Stimulated activated CD4-positive, alpha-beta T cell treated with anti-CD3 and anti-CD28 coated beads, Interleukin-4, amount 100 ng/mL, for 4 hours (primary cell): ENCODE measurements at places on chromosomes 5 and 9.

- DNase-seq: no peak
Measured at GRCh38 chr5:118981783-118982182, 6.6 kb downstream of the DTWD2 start.

DNA sequence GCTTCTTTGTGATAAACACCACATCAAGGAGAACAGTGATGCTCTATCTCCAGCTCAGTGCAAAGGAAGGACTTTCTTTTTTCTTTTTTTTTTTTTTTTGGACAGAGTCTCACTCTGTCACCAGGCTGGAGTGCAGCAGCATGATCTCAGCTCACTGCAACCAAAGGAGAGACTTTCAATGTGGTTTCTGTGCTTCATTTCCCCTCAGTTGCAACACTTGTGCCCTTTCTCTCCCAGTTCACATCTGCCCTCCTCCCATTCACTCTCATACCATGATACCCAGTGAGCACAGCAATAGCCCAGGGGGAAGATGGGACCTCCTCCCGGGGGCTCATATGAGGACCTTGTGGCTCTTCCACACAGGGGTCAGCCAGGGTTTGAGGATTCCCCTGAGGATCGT is 110.0 kb downstream of the MTRR start:
- no peak for DNase-seq

DNA sequence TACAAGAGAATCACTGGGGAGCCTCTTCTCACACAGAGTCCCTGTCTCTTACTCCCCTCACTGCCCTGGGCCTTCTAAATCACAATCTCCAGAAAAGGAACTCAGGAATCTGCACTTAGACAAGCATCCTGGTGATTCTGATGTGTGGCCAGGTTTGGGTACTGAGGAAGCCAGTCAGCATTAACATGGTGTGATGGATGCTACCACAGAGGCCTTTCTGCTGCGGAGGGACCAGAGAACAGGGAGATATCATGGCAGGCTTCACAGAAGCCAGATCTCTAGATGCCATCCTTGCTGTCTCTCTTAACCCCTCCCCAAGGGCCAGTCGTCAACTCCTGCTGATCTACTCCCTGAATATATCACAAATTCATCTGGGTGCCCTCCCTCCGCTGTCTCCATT is 1.6 kb downstream of the ANKS6 start:
- DNase-seq: no peak

- no peak for DNase-seq
Measured at GRCh38 chr5:14054965-14055963, 87.9 kb upstream of the TRIO start.

GRCh38 chr9:27181381-27181780 is 72.4 kb downstream of the TEK start:
- DNase-seq: no peak

GRCh38 chr5:56356836-56357160 is 123.7 kb upstream of the ANKRD55 start:
- no peak for DNase-seq

GRCh38 chr5:78483809-78484521 is 123.5 kb downstream of the SCAMP1 start:
- no peak for DNase-seq

DNA sequence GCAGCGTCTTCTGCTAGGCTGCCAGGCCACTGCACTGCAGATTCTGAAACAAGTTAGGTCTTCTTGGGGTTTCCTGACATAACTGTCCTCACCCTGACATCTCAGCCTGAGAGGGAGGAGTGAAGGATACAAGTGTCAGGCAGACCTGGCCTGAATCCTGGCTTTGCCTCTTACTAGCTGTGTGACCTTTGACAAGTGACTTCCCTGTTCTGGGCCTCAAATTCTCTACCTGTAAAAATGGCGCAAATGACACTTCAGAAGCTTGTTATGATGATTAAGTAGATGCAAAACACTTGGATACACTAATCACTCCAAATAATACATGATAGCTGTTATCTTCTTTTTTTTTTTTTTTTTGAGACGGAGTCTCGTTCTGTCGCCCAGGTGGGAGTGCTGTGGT is 119.2 kb upstream of the BOD1 start:
- no peak for DNase-seq

DNA sequence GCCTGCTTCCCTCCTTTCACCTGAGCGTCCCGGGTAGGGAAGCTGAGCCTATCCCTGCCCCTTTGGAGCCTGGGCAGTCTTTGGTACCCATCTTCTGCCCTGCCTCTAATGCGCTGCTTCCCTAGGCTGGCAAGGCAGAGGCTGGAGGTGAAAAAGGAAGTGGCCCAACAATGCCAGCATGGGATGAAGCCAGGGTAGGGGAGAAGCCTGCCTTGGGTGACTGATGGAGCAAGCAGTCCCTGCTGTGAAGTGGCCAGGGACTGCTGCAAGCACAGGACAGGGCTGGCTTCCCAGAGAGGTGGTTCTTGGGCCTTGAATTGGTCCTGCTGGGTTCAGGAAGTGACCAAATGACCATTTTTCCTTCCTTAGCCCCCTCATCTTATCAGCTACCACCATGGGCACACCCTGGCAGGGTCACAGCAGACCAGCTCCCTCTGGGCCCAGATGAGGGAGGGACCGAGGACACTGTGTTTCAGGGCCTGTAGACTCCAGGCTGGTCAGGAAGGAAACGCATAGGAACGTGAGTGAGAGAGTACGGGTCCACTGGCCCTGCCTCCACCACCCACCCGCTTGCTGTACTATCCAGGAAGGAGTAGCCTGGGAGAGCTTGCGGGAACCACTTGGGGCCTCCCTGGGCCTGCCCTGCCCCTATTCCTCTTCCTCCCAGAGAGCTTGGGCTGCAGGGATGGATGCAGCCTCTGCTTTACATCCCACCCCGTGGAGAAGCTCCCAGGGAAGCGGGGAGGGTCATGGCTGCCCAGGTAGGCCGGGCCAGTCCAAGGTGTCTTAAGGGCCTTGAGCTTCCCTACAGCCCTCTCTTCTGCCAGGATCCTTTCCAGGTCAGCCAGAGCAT is 102.6 kb downstream of the DAB2IP start:
- no peak for DNase-seq

- DNase-seq: no peak
Measured at GRCh38 chr5:141940695-141941271, 17.1 kb downstream of the DELE1 start.

GRCh38 chr9:131436376-131436775 is 42.5 kb downstream of the PRRC2B start:
- no peak for DNase-seq

DNA sequence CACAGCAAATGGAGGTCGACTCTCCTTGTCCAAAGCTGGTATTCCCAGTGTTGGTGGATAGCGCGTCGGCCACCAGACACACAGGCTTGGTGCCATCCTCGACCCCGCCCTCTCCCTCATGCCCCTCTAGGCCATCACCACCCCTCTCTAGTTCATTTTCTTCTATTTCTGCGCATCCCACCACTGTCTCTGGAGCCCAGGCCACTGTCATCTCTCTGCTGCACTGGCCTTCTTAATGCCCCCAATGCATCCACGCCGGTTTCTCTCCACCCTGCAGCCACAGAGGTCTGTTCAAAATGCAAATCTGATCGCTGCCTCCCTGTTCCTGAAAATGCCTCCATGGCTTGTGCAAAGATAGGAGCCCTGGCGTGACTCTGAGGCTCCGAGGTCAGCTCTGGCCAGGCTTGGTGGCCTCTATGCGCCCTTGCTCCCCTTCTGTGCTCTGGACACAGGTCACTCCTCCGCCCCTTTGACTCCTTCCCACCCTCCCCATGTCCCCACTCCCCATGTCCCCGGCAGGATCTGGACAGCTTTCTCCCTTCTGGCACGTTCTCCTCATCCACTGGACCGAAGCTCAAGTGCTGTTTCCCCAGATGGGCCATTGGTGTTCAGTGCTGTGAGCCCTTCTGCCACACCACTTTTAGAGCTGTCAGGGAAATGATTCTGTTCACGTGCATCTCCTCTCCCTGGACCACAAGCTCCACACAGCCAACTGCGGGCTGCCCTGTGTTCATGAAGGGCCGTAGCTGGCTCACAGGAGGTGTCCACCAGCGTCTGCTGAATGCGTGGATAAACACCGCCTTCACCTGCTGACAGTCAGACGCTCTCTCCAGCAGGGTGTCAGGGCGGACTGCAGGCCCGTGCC is 59.5 kb upstream of the RNF130 start:
- DNase-seq: no peak

DNA sequence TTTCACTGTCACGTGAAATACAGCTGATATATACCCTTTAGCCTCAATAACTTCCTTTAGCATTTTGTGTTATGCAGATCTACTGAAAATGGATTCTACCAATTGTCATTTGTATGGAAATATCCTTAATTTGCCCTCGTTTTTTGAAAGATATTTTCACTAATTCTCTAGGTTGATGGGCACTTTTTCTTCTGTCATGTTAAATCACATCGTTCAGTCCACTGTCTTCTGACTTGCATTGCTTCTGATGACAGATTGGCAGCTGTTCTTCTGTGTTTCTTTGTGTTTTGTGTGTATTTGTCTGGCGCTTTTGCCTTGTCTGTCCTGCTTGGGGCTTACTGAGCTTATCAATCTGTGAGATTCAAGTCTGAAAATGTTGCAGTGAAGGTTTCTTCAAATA is 9.7 kb upstream of the CLPTM1L start:
- DNase-seq: no peak

GRCh38 chr9:127980060-127980705 is 606 bp downstream of the EEIG1 start:
- no peak for DNase-seq

- DNase-seq: no peak
Measured at GRCh38 chr9:405341-405740, 190.7 kb downstream of the DOCK8 start.

GRCh38 chr5:26419987-26420386 is 618.4 kb downstream of the CDH9 start:
- DNase-seq: no peak

DNA sequence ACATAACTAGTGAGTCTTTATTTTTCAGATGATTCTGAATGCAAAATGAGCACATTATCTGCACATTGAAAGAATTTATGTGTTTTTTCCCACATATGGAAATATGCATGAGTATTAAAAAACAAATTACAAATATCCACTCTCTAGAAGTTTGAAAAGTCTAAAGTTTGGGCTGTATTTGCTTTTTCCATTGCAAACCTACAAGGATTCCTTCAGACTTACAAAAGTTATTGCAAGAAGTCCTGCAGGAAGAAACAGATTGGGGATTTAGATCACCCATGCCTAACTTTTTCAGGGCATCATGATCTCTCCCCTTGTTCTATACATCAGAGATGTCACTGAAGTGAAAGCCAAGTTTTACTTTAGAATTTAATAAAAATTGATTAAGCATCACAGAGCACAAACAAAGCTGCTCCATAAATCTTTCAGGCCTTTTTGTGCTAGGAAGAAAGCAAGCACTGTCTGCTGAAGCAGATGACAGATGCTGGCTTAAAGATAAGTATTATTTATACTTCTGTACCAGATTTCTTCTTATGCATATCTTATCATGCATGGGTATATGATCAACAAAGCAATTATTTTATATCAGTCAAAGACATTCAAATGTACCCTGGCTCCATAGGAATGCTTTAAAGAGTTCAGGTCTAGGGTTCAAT is 71.7 kb downstream of the NFIB start:
- no peak for DNase-seq

- no peak for DNase-seq
Measured at GRCh38 chr9:97900738-97901565, 21.3 kb downstream of the TRMO start.

DNA sequence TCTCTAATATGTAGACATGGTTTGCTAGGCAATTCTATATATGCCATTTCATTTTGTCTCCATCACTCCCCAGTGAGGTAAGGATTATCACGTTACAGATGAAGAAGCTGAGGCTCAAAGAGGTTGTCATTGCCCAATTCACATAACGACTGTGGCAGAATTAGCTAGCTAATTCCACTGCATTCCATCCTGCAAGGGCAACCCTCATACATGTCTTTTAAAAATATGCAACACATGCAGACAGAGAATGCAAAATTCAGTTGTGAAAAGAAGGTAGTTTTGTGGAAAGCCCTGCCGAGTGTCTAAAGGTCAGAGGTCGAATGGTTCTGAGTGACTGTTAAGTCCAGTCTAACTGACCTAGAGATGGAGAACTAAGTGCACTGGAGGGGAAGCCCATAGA is 219.2 kb downstream of the PAPPA start:
- no peak for DNase-seq

DNA sequence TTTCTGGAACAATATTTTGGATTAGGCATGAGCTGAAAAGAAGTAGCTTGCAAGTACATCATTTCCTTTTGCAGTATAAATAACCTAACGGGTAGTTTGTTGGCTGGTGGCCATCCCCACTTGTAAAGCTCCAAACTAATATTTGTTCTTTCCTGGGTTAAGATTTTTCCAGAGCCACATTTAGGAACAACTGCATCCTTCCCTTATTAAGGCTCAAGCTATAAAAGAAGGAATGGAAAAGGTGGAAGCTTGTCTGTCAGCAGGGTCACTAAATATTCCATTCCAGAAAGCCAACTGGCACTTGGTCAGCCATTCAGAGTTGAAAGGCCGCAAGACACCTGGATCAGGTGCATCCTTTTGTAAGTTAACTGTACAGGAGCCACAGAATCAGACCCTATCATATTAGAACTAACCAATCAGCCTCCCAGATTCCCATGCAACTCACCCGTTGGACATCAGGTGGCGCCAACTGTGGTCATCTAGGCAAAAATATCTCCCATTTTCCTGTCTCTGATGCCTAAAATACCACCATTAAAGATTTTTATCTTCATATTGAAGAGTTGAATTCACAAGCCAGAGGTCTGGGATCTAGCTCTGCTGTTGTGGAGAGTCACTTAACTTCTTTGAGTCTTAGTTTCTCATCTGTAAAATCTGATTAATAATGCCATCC is 82.9 kb downstream of the PTCD2 start:
- no peak for DNase-seq

DNA sequence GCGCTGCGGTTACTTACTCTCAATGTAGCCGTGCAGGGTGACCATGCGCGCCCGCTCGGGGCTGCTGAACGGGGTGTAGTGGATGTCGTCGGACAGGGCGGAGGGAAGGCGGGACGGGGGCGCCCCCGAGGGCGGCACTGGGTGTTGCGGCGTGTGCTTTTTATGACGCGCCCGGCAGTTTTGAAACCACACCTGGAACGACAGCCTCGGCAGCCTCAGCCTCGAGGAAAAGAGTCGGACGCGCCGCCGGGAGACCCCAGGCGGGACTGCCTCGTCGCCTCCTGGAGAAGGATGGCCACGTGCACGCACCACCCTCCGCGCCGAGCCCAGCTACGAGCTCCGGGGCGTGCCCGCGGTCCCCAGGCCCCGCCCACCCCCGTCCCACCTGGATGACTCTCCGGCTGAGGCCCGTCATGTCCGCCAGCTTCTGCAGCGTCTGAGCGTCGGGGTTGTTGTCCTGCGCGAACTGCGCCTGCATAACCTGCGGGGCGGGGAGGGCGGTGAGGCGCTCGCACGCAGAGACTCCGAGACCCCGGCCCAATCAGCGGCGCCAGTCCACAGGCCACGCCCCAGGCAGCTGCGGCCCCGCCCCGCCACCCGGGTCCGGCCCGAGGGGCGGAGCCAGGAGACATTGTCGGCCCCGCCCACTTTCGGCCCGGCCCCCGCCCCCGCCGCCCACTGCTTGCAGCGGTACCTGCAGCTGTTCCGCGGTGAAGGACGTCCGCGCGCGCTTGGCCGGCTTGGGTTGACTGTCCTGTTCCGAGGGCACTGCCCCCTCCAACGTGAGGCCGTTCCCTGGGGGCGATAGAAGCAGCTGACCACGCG is 15.0 kb downstream of the LHX6 start:
- DNase-seq: peak; percentile 44
